ENCODE measurements at places on chromosomes 12 and 14.

- DNase-seq = no peak
These were observed 123.7 kb upstream of the PDZRN4 start for GRCh38 chr12:41064411-41064810.

GRCh38 chr12:41530441-41530840 is 342.3 kb downstream of the PDZRN4 start:
- DNase-seq = no peak

DNA sequence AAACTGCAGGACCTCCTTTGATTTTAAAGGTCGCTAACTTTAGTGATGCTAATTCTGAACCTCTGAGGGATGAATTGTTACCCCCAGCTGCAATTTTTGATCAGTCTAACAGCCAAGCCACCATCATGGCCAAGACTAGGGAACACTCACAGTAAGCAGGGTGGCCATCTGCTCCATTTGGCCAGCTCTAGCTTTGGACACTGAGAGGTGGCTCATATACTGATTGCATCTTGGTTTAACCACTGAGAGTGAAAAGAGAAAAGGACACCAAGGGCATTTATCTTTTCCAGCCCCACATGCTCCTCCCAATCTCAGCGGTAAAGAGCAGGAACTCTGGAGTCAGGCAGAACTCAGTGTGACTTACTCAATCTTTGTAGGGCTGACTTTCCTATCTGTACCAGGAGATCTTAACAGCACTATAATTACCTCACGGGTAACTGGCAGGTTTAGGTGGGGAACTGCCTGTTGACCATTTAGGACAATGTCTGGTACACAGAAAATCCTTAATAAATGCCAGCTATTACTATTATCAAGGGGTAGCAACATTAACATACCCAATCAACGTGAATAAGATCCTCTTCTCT is 6.2 kb downstream of the LPCAT3 start:
- DNase-seq = no peak

- DNase-seq = peak; percentile 87
These were observed 29.0 kb upstream of the AMN start for GRCh38 chr14:102893452-102893851.

- peak; percentile 31 for DNase-seq
These were observed 7.4 kb downstream of the BBS10 start for GRCh38 chr12:76340680-76341435.

DNA sequence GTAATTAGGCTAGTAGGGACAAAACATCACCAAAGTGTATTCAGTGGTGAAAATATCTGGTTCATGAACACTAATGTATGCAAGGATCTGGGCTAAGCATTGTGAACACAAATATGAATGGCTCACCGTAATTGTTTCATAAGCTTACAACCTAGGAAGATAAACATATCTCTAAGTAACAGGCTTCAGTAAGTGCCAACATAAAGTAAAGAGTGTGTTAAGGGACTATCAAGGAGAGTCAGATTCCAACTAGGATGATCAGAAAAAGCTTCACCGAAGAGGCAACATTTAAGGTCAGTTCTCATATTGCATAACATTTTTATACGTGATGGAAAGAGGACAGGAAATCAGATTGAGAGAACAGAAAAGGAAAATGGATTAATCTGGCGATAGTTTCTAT is 29.4 kb downstream of the ABCC9 start:
- no peak for DNase-seq

Measured in inflammatory macrophage treated with lipopolysaccharide for 1 hour (primary cell).